HS-5 (cell line): ENCODE measurements at places on chromosomes 13 and 19.

DNA sequence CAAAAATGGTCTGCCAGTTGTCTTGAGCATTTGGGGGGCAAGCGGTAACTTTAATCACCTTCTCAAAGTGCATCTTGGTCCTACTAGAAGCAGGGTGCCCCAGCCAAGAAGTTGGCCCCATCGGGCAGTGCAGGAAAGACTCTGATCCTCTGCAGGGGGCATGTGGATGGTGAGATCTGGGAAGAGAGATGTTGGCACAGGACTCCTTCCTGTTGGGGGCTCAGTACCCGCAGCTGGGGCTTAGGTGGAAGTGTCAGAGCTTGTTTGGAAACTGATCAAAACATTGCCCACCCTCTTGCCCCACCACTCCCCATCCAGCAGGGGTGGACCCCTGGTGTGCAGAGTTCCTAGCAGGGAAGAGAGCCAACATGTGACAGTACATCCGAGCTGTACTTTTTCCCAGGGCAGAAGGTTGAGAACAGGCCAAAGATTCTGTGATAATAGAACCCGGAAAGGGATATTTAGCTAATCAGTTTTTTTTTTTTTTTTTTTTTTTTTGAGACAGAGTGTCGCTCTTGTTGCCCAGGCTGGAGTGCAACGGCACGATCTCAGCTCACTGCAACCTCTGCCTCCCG, 8.8 kb downstream of the RRAS start:
- no peak for DNase-seq

- no peak for DNase-seq
These were observed 9.1 kb upstream of the SERTAD3 start for GRCh38 chr19:40453151-40453735.

- DNase-seq, result no peak
These were observed 67.5 kb downstream of the INSR start for GRCh38 chr19:7226739-7227138.

GRCh38 chr19:28126135-28126898, 1086.6 kb downstream of the UQCRFS1 start:
- no peak for DNase-seq

DNA sequence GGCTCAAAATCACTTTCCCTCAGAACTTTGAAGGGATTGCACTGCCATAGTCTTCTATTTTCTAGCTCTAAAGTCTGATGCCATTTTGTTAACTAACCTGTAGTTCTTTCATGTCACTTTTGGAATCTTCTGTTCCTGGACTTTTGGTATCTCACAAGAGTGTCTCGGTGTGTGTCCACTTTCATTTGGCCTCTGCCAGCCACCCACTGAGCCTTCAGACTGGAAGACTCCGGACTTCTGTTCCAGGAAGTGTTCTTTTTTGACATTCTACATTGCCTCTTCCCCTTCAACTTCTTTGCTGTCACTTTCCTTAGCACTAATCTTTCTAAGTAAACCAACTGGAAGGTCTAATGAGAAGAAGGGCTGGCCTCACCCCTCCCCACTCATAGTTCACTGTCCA, 25.0 kb upstream of the LAMP1 start:
- no peak for DNase-seq

- no peak for DNase-seq
These were observed 128.7 kb downstream of the TSHZ3 start for GRCh38 chr19:31220540-31220939.

- peak; percentile 82 for DNase-seq
These were observed 5.8 kb downstream of the KLF2 start for GRCh38 chr19:16330368-16330801.

DNA sequence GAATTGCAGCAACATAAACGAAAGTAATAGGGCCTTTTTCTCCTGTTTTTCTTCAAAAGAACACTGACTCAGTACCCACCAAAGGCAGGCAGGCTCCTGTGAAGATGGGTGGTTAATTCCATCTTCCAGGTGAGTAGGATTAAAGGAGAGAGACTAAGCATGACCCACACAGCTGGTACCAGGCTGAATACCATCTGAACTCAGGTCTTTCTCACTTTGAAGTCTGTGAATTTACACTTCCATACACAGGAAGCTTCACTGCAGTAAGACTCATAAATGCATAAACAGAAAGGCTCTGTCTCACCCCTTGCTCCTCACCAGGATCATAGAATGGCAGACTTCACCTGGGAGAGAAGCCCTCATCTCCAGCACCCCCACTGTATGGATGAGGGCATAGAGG, 194.6 kb downstream of the KLF12 start:
- DNase-seq, result no peak

DNA sequence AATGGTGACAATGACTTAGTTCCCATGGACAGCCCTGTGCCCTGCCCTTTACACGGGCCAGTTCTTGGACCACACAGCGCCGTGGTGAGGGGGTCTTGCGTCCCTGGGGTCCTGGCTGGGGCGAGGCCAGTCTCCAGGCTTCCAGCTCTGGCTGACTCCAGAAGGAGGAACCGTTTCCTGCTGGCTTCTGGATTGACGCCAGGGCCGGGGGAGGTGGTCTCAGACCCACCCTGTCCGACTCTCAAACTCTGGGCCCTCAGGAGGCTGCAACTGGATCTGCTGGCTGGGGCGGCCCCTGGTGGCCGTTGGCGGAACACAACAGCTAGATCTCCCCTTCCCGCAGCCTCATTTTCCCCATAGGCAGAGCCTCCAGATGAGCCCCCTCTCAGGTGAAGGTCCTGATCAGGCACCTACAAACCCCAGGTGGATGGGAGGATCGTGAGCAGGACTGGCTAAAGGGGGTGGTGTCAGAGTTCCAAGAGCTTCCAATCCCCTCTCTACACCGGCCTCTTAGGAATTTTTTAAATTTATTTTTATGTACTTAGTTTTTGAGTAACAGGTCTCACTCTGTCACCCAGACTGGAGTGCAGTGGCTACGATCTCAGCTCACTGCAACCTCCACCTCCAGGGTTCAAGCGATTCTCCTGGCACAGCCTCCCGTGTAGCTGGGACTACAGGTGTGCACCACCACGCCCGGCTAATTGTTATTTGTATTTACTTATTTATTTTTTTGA, 8.0 kb downstream of the CCDC194 start:
- DNase-seq, result no peak

DNA sequence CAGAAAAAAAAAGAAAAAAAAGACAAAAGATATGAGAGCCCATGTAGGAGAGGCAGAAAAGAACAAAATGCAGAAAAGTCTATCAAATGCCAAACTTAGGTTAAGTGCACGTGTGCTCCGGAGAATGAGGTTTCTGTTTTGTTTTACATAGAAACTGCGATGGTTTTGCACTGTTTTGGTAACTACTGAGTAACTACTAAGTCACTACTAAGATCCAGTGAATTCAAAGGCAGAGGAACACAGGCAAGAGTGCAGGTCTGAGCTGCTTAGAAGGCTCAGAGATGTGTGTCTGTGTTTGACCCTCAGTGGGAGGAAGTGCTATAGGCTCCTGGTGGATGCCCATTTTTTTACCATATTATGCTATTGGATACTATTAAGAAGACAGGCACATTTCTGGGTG, 299.3 kb downstream of the NDFIP2 start:
- no peak for DNase-seq

- peak; percentile 15 for DNase-seq
These were observed 83.2 kb upstream of the MCF2L start for GRCh38 chr13:112885782-112886268.

DNA sequence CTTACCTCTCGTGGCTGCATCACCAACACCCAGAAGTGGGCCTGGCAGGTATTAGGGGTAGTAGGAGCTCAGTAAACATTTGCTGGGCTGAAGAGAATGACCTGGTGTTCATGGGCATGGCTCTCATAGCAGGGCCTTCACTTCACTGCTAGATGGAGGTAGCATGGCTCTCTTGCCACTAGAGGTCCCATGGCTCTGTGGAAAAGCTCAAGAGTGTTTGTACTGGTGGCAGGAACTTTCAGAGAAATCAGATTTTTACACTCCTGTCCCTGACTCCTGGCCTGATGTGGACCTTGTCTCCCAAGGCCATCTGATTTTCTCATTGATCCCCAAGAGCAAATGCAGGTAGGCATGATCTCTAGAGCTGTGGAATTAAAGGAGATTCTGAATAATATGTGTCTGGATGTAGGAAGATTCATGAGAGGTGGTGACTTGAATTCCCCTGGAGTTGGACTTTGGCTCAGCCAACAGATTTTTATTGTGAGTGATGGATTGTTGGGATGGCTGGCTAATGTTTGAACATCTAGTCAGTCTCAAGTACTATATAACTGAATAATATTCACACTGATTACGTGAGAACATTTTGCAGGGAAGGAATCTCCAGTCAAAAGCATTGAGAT, 5.7 kb downstream of the ZNF574 start:
- DNase-seq, result no peak

DNA sequence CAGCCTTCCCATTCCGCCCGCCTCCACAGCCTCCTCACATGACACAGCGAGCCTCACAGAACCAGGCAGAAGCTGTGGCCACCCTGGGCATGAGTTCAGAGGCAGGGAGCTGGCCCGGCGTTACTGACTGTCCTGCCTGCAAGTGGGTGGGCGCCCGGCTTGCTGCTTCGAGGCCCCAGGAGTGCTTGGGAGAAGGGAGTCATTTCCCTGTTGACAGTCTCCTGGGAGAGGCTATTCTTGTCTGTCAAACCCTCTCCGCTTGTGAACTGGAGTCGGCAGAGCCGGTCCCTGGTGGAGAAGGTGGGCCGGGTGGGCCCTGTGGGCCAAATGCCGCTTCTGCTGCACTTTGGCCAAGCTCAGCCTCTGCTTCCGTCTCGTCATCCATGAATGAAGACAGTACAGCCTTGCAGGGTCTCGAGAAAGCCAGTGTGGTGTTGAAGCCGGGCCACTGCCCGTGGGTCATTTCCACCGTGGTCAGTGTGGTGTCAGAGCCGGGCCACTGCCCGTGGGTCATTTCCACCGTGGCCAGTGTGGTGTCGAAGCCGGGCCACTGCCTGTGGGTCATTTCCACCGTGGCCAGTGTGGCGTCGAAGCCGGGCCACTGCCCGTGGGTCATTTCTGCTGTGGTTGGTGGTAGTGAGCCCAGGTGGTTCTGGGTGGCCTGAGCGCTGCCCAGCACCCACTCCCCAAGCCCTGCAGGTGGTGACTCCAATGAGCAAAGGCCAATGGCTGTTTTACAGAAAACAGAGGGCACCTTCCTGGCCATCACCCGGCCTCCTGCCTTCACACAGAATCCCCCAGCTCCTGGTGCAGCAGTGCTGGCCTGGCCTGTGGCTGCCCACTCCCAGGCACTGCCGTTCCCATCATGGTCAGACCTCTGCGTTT, 13.5 kb upstream of the F7 start:
- no peak for DNase-seq

DNA sequence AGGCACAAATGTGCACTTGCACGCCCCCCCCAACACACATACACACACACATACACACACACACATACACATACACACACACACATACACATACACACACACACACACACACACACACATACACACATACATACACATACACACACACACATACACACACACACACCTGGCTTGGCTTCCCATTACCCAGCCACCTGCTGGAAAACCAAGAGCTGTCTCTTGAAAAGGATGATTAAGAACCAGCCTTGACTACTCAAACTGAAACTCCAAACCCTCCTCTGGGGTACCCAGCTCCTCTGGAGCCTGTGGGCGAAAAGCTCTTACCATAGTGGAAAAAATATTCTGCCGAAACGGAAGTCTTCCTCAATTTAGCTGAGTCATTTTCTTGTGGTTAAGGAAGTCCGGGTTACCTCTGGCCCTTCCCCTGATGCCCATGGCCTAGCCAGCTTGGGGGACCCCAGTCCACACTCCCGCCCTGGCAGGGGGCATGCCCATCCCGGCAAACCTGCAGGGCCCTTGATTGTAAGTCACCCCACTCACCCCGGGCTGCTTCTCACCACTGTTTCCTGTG, 21.9 kb downstream of the CEBPA start:
- no peak for DNase-seq

- no peak for DNase-seq
These were observed 1.9 kb downstream of the ZNF586 start for GRCh38 chr19:57771417-57771816.

- DNase-seq, result no peak
These were observed 15.5 kb downstream of the PTGER1 start for GRCh38 chr19:14459703-14460102.

GRCh38 chr19:50728084-50728737, 5.0 kb downstream of the CLEC11A start:
- DNase-seq, result no peak

- no peak for DNase-seq
These were observed 19.4 kb downstream of the IRS2 start for GRCh38 chr13:109767023-109767422.

DNA sequence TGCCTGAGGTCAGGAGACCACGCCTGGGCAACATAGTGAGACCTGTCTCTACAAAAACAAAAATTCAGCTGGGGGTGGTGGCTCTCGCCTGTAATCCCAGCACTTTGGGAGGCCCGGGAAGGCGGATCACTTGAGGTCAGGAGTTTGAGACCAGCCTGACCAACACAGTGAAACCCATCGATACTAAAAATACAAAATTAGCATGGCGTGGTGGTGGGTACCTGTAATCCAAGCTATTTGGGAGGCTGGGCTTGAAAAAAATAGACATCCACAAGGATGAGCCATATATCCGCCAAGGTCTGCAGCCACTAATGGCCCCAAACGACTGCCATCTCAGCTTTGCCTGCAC, 3.1 kb downstream of the RPS16 start:
- no peak for DNase-seq

GRCh38 chr13:79846386-79846785, 365.4 kb downstream of the NDFIP2 start:
- no peak for DNase-seq

GRCh38 chr13:87810391-87810801, 139.2 kb downstream of the SLITRK5 start:
- no peak for DNase-seq

GRCh38 chr19:52221831-52222375, 32.1 kb downstream of the PPP2R1A start:
- no peak for DNase-seq

DNA sequence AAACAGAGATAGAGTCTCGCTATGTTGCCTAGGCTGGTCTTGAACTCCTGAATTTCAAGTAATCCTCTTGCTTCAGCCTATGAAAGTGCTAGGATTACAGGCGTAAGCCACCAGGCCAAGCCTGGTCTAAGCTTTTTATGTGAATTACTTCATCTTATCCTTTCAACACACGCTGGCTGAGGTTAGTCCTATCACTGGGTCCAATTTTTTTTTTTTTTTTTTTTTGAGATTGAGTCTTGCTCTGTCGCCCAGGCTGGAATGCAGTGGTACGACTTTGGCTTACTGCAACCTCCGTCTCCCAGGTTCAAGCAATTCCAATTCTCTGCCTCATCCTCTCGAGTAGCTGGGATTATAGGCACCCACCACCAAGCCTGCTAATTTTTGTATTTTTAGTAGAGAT, 10.4 kb downstream of the MYO1F start:
- DNase-seq, result no peak

GRCh38 chr13:84192125-84192524, 309.9 kb upstream of the SLITRK1 start:
- peak; percentile 64 for DNase-seq
